ENCODE measurements at places on chromosomes 6 and 20.

DNA sequence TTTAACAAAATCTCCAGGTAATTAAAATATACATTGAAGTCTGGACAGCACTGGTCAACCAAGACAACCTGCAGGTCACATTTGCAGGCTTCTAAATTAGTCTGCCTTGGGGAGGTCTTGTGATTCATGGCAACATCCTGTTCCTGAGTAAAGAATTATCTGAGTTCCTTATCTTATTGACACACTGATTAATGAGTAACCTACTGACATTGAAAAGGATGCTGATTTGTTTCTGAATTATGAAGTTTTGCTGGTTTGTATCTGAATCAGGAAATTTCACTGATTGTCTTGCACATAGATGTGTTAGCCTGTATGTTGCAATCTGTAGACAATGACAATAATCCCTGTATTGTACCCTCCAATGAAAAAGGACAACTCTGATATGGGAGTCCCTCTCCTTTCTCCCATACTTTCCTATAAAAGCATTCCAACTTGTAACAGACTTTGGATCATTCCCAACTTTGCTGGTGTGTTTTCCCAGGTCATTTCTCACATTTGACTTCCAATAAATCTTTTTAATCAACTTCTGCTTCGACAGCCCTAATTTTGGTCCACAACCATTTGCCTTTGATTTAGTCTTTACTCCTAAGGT lies 80.0 kb downstream of the LAMP5 start:
- DNase-seq, result no peak

DNA sequence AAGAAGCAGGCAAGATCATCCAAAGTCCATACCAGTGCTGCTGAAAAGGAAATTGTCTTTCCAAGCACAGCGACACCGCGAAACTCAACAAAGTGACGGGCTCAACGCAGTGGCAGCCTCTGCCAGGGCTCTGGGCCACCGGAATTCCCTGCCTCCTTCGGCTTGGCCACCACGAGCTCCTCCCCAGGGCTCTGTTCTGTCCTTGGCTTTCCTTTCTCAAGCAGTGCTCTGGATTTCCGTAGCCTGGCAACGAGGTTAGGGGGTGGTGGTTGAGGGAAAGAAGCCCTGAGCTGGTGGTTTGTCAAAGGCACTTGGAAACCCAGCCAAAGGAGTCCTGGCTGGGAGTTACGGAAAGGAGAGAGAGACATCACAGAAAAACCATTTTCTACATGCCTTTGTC lies 31.2 kb downstream of the PRR18 start:
- DNase-seq, result no peak

DNA sequence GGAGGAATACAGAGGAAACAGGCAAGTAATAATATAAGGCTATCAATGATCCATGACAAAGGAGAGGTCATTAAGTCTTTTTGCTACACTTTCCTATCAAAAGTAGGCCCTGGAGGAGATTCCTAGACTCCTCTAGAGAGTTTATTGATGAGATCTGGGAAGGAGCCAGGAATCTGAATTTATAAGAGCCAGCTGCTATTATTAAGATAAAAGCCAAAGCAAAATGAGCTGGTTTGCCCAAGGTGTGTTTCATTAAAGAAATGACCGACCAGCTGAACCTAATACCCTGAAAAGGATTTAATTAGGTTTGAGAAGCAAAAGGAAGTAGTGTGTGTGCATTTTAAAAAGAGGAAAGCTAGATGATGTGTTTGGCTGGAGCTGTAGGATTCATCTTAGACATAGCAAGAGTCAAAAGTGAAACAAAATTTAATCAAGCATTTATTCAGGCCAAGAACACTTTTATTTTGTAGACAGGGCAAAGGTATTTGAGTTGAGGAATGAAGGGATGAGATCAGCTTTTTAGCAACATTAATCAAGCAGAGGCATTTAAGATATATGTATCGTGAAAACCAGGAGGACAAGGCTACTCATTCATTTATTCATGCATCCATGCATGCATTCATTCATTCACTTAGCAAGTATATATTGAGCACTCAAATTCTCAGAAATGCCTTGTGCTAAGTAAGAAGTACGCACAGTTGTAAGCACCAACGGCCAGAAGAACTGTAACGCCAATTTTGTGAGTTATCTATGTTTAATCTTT lies 43.5 kb upstream of the SCAF8 start:
- no peak for DNase-seq

DNA sequence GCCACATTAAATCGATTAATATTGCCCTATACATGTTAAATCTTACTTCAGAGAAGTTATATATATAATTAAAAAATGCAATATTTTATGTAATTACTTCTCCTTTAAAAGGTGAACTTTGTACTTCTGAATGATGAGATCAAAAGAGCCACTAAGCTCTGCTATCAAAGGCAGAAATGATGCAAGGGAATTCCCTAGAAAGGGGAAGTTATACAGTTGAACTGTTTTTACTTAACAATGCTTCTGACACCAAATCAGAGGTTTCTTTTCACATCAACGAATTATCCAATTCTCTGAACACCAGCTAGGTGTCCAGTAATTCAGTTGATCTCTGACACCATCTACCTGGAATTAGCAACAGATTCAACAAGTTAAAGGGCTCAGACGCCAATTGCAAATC lies 319.9 kb upstream of the TSHZ2 start:
- no peak for DNase-seq

DNA sequence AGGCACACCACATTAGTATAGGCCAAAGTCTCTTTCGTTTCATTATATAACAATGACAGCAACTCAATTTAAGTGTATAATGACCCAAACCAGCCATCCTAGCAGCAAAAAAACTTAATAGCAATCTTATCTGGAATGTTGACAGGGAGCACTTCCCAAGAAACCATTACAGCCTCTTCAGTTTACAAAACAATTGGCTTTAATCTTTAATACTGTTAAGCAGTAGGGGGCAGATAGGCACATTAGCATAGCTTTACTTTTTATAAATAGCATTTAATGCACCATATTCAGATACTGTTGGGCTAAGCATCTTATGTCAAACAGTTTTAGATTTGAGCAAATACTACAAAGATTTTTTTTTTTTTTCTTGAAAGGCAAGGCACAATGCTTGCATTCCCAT lies 193.3 kb upstream of the MAP3K7 start:
- DNase-seq, result no peak

GRCh38 chr6:45896783-45897441 lies 118.7 kb downstream of the CLIC5 start:
- no peak for DNase-seq

DNA sequence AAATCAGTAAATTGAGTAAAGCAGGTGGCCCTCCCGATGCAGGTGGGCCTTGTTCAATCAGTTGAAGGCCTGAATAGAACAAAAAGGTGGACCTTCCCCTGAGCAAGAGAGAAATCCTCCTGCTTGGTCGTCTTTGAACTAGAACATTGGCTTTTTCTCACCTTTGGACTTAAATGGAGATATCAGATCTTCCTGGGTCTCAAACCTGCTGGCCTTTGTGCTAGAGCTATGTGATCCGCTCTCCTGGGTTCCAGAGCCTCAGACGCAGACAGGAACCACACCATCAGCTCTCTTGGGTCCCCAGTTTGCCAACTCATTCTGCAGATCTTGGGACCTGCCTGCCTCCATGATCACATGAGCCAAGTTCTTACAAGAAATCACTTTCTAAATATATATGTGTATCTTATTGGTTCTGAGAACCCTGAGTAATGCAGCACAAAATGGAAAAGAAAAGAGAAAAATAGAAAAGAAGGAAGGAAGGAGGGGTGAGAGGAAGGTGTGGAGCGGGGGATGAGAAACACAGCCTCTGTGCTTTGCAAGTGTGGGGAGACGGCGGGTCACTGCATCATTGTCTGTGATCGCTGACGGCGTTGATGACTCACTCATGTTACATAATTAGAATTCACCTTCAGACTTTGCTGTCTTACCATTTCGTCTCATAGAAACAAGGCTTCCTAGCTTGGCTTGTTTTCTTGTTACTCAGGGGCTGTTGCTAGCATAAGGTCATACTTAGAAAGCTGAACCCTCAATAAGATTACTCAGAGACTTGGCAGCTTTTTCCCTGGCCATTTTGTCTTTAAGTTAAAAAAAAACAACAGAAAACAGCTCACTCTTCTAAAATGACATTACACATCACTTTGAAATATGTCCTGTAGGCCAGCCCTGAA lies 85.7 kb upstream of the NEDD9 start:
- peak; percentile 56 for DNase-seq

- DNase-seq, result no peak
Observed at GRCh38 chr6:132392792-132393191, 8.5 kb downstream of the MOXD1 start.

- no peak for DNase-seq
Observed at GRCh38 chr6:140718021-140718420, 1343.6 kb upstream of the CITED2 start.

GRCh38 chr6:167046861-167047495 lies 47.8 kb downstream of the CEP43 start:
- peak; percentile 22 for DNase-seq

DNA sequence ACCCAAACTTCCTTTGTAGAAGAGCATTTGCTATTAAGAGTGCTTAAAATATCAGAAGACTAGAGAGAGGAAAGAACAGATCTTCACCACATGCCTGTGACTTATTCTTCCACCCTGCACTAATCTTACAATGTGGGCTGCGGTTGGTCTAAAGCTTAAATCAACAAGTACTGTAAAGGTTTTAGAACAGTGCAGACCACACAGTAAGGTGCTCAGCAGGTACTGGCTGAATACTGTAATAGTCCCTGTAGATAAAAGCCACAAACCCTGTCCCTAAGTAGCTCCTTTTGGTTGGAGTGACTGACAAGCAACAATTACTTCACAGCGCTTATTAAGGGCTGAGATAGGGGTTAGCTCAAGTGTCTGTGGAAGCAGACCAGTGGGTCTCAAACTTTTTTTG lies 972 bp upstream of the PHF3 start:
- no peak for DNase-seq

DNA sequence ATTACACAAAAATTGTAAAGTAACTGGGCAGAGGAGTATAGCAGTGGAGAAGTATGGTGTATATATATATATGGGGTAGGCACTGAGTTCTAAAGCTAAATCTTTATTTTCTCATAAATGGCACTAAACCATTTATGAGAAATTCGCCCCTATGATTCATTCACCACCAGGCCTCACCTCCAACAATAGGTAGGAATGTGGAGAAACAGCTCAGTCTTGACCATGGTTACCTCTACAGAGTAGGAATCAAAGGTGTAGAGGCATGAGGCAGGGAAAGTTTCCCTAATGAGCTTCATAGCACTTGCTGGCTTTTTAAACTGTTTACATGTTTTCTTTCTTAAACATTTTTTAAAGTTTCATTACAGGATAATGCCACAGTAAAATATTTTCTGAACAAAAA lies 36.9 kb upstream of the SUMO4 start:
- no peak for DNase-seq

- no peak for DNase-seq
Observed at GRCh38 chr6:81002126-81002525, 750.4 kb downstream of the TENT5A start.

- no peak for DNase-seq
Observed at GRCh38 chr20:5548902-5549599, 201.2 kb upstream of the SHLD1 start.

GRCh38 chr20:61758564-61759200 lies 307.0 kb downstream of the TAF4 start:
- no peak for DNase-seq

DNA sequence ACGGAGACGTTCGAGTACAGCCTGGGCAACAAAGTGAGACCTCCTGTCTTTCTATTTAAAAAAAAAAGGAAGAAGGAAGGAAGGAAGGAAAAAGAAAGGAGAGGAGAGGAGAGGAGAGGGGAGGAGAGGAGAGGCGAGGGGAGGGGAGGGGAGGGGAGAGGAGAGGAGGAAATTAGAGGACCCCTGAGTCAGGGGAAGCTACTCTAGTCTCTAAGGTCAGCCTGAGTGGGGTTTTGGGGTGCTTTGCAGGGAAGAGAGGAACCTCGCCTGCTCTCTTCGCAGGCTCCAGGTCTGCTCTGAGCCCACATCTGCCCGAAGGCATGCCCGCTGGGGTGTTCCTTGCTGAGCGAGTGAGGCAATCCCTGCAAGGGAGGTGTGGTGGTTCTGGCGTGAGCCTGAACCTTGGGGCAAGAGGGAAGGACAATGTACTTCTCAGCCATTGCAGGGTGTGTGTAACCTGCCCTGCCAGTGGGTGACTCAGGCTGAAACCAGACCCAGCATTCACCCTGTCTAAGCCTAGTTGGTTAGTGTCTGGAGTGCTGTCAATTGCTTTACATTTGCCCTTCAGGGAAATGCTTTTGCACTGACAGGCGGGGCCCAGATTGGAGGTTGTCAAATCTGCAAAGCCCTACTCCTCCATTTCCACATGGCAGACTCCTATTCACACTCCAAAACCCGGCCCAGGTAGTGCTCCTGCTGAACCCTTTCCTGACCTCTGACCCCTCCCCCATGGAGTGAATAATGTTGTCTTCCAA lies 15.3 kb upstream of the MMP9 start:
- no peak for DNase-seq

DNA sequence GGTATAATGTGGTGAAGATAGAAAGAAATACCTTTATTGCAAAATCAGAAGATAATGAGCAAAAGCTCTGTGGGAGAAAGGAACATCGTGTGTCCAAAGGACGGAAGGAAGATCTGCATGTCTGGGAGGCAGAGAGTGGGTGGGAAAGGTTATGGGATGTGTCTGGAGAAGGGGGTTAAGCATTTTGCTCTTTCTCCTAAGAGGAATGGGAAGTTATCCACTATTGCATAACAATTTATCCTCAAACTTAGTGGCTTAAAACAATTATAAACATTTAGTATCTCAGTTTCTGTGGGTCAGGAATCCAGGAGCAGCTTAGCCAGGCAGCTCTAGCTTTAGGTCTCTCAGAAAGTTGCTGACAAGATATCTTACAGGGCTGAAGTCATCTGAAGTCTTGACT lies 229.1 kb upstream of the CITED2 start:
- DNase-seq, result no peak

DNA sequence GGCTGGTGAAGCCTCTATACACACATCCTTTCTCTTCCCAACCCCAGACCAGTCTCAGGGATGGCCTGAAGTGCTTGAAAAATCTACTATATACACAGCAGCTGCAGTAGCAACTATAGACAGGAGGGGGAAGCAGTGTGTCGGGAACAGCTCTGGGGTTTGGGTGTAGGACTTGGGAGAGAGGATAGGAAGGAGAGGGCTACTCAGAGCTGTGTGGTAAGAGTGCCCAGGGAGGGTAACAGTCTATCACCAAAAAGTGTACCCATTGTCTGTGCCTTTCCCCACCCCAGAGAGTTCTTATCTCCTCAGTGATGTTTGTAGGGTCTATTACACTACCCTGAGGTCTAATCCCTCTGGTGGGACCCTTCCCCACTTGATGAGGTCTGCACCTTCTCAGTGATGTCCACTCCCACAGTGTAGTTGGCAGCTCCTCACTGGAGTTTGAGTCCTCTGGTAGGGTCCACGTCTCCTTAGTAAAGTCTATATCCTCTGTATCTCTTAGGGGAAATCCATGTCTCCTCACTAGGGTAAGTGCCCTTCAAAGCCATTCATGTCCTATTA lies 1.5 kb upstream of the GGT7 start:
- peak; percentile 43 for DNase-seq

DNA sequence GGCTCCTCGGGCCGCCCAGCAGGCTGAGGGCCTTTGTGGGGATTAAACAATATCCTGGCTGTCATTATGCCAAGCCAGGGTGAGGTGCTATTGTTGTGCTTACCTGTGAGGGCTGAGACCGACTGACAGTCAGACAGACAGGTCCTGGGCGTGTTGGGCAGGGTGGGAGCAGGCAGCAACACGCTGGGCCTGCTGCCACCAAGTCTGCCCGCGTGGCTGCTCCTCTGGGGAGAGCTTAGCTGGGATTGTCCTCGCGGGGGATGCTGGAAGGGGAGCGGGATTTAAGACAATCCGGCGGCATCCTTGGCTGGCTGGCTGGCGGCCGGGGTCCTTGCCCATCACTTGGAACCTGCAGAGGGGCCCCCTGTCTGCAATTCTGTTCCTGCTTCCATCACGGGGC lies 20.0 kb downstream of the ITPR3 start:
- no peak for DNase-seq

- DNase-seq, result no peak
Observed at GRCh38 chr6:17869753-17870050, 117.7 kb downstream of the KIF13A start.

Data from activated T-cell treated with anti-CD3 and anti-CD28 coated beads, Interleukin-2, amount 50 U/mL, for 1 hour (primary cell).